ENCODE measurements at places on chromosomes 2 and 18. TPM values are rescaled to one million over a fixed set of nuclear protein-coding genes. Genes with fewer than 3 reads are reported as not detected.

UNC80 gene
- total RNA-seq, result 4.0 TPM

DNA sequence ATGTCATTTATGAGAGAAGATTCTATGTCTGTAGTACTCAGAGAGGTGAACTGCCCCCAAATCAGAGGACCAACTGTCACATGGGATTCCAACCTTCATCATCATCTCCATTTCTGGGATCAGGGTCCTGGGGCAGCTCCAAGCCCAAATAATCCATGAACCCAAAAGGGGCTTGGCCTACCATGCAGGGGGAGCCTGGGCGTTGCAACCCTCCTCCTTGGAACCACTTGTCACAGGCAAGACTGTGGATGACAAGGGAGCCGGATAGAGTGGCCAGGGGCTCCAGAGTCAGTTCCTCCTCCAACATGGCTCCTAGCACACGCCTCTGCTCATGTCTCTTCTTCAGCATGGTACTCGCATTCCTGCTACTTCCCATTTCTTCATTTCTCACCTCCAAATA lies 7.9 kb downstream of the CTLA4 start:
- DNase-seq, result no peak

- peak; percentile 93 for DNase-seq
Observed at GRCh38 chr2:219298759-219299371, 10.3 kb downstream of the PTPRN start.

- no peak for DNase-seq
Observed at GRCh38 chr2:63817382-63817781, 24.3 kb upstream of the UGP2 start.

DNA sequence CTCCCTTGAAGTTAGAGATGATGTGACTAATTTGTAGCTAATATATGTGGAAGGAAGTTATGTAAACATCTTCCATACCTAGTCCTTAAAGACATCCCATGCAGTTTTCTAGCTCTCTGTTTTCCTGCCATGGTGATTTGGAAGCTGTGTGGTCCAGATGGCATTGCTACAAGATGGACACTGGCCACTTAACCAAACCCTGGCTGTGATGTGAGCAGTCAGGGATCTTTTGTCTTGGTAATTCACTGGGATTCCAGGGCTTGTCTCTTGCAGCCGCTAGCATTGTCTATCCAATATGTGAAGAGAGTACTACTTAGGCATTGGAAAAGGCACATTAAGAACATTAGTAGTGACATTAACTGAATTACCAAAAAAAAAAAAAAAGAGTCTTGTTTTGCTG lies 139.9 kb upstream of the DOCK10 start:
- no peak for DNase-seq

DNA sequence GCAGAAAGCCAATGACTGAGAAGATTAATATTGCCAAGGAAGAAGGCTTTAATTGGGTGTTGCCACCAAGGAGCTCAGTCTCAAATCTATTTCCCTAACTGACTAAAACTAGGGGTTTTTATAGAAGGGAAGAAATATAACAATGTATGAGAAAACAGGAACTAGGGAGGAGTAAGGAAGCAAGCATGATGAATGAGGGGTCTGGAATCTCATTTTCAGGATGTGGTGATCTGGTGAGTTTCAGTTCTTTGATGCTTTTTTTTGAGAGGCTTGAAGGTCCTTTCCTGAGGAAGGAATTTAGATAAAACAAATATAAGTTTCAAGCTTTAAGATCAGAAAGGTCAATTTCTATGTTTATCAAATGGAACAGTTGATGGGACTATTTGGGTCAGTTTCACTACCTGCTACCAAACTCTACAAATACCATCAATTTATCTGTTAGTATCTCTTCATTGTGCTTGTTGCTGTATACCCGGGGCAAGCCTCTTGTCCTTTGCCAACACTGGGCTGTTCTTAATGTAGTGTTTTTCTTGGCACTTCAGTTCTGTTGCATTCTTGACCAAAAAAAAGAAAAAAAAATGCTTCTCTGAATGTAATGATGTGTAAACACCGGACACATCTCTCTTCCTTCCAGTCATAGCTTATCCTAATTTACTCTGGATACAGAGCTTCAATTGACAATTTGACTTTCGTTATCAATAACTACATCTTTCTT lies 357.0 kb downstream of the GALNT13 start:
- no peak for DNase-seq

ZNF385B gene
- total RNA-seq, result not detected

RND3 gene
- 4.9 TPM for total RNA-seq

All from body of pancreas (tissue), 4 donors.